Small intestine (tissue), 16 donors: ENCODE measurements at places on chromosomes 16 and 17. TPM values are rescaled to one million over a fixed set of nuclear protein-coding genes. Genes with fewer than 3 reads are reported as not detected.

DNA sequence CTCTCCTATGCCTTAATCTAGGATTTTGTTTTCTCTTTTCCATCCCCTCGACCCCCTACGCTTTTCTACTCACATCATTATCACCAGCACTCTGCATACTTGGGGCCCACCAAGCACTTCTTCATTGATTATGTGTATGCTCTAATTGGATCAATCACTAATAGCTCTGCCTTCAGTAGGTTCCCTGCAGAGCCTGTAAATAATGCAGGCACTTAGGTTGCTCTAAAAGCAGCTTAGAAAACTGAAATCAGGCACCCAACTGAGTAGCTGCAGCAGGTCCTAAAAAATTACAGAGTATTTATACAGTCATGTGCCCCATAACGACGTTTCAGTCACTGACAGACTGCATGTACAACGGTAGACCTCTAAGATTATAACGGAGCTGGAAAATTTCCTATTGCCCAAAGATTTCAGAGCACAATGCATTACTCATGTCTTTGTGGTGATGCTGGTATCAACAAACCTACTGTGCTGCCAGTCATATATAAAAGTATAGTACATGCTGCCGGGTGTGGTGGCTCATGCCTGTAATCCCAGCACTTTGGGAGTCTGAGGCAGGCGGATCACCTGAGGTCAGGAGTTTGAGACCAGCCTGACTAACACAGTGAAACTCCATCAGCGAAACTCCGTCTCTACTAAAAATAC, 280.4 kb downstream of the HS3ST3B1 start:
- no peaks in the 10 kb centered on the region for H3K36me3 ChIP-seq
- no peak overlapping the region for H3K4me3 ChIP-seq
- H3K4me1 ChIP-seq, result no peaks in the 10 kb centered on the region
- no peaks in the 10 kb centered on the region for H3K27me3 ChIP-seq
- DNase-seq, result no peak

DNA sequence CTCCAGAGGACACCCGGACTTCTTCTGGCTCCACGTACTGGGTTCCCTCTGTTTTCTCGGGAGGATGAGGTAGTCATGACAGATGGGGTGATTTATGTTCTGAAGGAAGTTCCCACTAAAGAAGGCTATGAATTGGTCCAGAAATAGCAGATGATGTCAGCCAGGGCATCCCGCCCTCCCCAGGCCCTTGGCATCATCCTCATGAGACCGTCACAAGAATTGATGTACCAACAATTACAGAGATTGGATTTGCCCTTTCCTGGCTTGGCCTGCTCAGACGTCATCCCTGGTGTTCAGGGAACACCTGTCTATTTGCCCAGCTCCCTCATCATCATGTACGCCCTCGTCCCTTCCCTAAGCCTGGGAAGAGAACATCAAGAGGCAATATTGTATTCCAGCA, 102.8 kb upstream of the CCL1 start:
- DNase-seq, result no peak
- H3K27me3 ChIP-seq, result no peaks in the 10 kb centered on the region
- no peak overlapping the region for H3K27ac ChIP-seq
- H3K36me3 ChIP-seq, result no peaks in the 10 kb centered on the region
- H3K4me3 ChIP-seq, result no peak overlapping the region
- no peaks in the 10 kb centered on the region for H3K4me1 ChIP-seq

DNA sequence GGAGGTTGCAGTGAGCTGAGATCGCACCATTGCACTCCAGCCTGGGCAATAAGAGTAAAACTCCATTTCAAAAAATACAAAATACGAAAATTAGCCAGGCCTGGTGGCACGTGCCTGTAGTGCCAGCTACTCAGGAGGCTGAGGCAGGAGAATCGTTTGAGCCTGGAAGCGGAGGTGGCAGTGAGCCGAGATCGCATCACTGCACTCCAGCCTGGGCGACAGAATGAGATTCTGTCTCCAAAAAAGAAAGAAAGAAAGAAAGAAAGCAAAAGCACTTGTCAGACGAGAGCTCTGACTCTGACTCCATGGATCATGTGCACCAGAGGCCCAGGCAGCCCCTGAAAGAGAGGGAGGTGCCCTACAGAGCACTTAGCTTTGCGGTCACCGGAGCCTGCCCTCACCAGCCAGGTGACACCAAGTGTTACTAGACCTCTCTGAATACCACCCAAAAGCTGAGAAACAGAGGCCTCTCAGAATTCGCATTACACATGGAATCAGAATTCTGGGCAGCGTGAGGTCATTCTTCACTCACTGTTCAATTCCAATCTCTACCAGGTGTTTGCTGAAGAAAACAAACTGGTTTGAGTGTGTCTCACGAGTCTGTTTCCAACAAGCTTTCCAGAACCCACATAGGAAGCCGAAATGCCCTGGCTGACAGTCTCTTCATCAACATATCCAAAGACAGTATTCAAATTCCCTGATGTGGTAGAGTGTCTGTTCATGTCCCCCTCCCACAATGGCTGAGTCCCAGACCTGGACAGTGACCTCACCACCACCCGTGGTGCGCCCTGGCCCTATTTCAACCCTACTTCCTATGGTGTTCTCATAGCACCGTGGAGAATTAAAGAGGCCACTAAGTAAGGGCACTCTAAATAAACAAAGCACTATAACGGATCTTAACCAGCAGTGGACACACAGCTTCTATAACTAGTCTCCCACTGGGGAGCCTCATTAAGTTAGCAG, 1.5 kb downstream of the FLCN start:
- H3K4me3 ChIP-seq, result peak overlapping the region; percentile 81
- DNase-seq, result peak; percentile 78
- H3K27ac ChIP-seq, result peak overlapping the region; percentile 91
- no peaks in the 10 kb centered on the region for H3K4me1 ChIP-seq
- no peaks in the 10 kb centered on the region for H3K27me3 ChIP-seq

TM4SF5 gene
- 27.8 TPM for polyA plus RNA-seq

DNA sequence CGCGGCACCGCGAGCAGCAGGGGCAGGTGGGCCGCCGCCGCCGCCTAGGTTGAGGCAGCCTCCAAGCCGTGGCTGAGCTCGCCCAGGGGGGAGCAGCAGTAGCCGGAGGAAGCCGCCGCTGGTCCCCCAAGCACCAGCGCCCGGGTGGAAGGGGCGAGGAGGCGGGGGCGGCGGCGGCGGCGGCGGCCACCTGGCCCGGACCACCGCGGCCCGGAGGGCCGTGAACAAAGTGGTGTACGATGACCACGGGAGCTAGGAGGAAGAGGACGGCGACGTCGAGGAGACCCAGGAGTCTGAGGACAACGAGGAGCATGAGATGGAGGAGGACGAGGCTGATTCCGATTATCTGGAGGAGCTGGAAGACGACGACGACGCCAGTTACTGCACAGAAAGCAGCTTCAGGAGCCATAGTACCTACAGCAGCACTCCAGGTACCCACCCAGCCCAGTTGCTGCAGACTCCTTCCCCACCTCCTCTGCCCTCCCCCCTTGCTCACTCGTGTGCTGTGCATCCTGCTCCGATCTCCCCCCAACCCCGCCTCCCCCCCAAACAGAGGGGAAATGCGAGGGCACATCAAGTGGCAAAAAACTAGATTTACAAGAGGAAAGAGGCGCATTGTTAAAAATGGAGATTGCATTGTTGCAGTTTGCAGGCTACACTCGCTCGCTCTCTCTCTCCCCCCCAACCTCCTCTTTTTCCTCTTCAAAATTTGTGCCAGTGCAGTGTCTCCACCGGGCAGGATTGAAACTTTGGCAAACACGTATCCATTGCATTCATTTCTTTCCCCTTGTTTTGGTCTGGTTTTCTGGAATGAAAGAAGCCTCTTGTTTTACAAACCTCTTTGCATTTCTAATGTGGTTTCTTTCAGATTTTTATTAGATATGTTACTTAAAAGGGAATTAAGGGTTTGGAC, 41.8 kb upstream of the AMZ2 start:
- H3K27ac ChIP-seq, result peak overlapping the region; percentile 83
- H3K36me3 ChIP-seq, result no peaks in the 10 kb centered on the region
- H3K4me1 ChIP-seq, result no peaks in the 10 kb centered on the region
- peaks cover 19% of the 10 kb centered on the region for H3K27me3 ChIP-seq

GRCh38 chr17:74521701-74522201, 9.5 kb downstream of the CD300LB start:
- peak overlapping the region; percentile 55 for H3K27ac ChIP-seq
- H3K27me3 ChIP-seq, result no peaks in the 10 kb centered on the region
- no peaks in the 10 kb centered on the region for H3K36me3 ChIP-seq
- DNase-seq, result no peak
- no peaks in the 10 kb centered on the region for H3K4me1 ChIP-seq

DNA sequence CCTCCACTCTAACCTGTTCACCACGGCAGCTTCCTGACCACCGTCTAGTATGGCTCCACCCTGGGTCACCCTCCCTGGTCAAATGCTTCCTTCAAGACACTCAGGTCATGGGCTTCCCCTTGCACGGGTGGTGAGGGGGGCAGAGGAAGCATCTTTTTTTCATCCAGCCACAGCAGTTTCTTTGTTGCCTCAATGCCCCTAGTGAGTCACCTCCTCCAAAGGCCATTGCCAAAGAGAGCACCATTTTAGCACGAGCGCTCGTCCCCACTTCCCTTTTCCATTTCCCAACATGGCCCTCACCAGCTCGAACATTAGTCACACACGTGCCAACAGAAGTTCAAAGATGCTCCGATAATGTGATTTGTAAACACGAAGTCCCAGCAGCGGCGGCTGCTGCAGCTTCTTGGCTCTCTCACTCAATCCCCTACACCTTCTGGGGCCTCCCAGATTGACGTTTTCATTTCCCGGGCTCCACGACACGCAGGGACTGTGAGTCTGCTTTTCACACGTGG, 134.6 kb downstream of the GAS7 start:
- H3K27ac ChIP-seq, result no peak overlapping the region
- no peaks in the 10 kb centered on the region for H3K4me1 ChIP-seq
- no peak overlapping the region for H3K4me3 ChIP-seq
- H3K27me3 ChIP-seq, result no peaks in the 10 kb centered on the region
- DNase-seq, result no peak
- no peaks in the 10 kb centered on the region for H3K36me3 ChIP-seq

HOXB5 gene
- not detected for polyA plus RNA-seq

DNA sequence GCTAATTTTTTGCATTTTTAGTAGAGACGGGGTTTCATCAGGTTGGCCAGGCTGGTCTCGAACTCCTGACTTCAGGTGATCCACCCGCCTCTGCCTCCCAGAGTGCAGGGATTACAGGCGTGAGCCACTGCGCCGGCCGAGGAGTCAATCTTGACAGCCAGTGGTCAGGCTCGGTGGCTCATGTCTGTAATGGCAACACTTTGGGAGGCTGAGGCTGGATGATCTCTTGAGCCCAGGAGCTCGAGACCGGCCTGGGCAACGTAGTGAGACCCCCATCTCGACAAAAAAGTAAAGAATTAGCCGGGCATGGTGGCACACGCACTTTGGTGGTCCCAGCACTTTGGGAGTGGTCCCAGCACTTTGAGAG, 608 bp upstream of the PGS1 start:
- H3K36me3 ChIP-seq, result no peaks in the 10 kb centered on the region
- peak overlapping the region; percentile 95 for H3K4me3 ChIP-seq
- peak overlapping the region; percentile 90 for H3K27ac ChIP-seq

MYH8 gene
- polyA plus RNA-seq, result not detected

GRCh38 chr16:81477697-81478693, 33.4 kb downstream of the CMIP start:
- peak overlapping the region; percentile 76 for H3K27ac ChIP-seq
- peak; percentile 49 for DNase-seq
- H3K27me3 ChIP-seq, result no peaks in the 10 kb centered on the region
- no peak overlapping the region for H3K4me3 ChIP-seq
- peaks cover 13% of the 10 kb centered on the region for H3K4me1 ChIP-seq

- H3K4me3 ChIP-seq, result no peak overlapping the region
- no peaks in the 10 kb centered on the region for H3K36me3 ChIP-seq
- H3K27ac ChIP-seq, result no peak overlapping the region
- DNase-seq, result no peak
- no peaks in the 10 kb centered on the region for H3K27me3 ChIP-seq
- H3K4me1 ChIP-seq, result no peaks in the 10 kb centered on the region
These were observed 160.3 kb downstream of the SHISA9 start for GRCh38 chr16:13061691-13062090.

GRCh38 chr17:1058423-1059130, 61.6 kb downstream of the TIMM22 start:
- no peaks in the 10 kb centered on the region for H3K4me1 ChIP-seq
- H3K36me3 ChIP-seq, result peaks cover 80% of the 10 kb centered on the region
- no peak overlapping the region for H3K27ac ChIP-seq
- no peaks in the 10 kb centered on the region for H3K27me3 ChIP-seq
- no peak overlapping the region for H3K4me3 ChIP-seq

DNA sequence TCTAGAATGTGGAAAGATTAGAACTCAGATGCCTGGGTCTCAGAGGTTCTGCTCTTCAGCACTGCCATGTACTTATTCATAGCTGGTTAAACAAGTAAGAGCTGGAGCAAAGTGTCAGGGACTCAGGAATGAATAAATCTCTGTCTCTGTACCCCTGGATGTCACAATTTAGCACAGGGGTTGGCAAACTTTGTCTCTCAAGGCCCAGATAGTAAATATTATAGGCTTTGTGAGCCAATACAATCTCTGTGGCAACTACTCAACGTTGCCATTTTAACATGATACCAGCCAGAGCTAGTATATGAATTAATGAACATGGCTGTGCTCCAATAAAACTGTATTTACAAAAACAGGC, 220.3 kb upstream of the MON1B start:
- no peak overlapping the region for H3K27ac ChIP-seq
- no peaks in the 10 kb centered on the region for H3K27me3 ChIP-seq
- no peak for DNase-seq
- H3K36me3 ChIP-seq, result no peaks in the 10 kb centered on the region
- no peaks in the 10 kb centered on the region for H3K4me1 ChIP-seq

FNDC8 gene
- not detected for polyA plus RNA-seq

HYDIN gene
- polyA plus RNA-seq, result not detected

YBX2 gene
- 4.9 TPM for polyA plus RNA-seq

DNA sequence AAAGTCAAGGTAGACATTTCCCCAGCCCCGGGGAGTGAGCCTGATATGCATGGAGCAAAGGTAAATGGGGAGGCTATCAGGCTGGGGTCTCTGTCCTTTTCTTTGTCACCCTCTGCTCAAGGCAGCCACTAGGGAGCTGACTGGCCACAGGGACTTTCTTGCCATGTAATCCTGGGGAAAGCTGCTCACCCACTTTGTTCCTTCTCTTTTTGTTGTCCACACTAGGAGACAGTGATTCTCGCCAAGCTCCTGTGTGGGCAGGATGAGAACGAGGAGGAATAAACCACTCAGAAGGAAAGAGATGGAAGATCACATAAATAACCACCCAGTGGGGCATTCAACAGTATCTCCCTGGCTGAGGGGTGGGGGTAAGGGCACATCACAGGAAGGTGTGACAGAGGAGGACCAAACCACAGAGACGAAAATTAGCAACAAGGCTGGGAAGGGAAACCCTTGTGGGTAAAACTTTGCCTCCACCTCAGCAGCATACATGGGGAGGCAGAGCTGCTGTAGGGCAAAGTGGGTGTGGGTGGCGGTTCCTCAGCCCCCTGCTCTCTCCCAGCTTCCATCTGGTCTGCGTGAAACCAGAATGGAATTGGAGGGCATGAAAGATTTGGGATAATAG, 26.2 kb upstream of the CCL1 start:
- H3K4me1 ChIP-seq, result no peaks in the 10 kb centered on the region
- no peak for DNase-seq
- no peaks in the 10 kb centered on the region for H3K36me3 ChIP-seq
- H3K4me3 ChIP-seq, result no peak overlapping the region
- no peak overlapping the region for H3K27ac ChIP-seq
- no peaks in the 10 kb centered on the region for H3K27me3 ChIP-seq
